Natural killer cell treated with Interleukin-12 subunit alpha and Interleukin-12 subunit beta and Interleukin-15 and Interleukin-18, amount 100 ng/mL, for 72 hours (primary cell): ENCODE measurements at places on chromosomes 11 and 22. TPM values are rescaled to one million over a fixed set of nuclear protein-coding genes. Genes with fewer than 3 reads are reported as not detected.
A peak's percentile ranks its signal among the peaks of the same experiment; 100 is the strongest.

GRCh38 chr11:110095554-110095953 lies 2.4 kb downstream of the ZC3H12C start:
- H3K36me3 ChIP-seq = no peaks in the 10 kb centered on the region
- no peaks in the 10 kb centered on the region for H3K4me1 ChIP-seq
- H3K27ac ChIP-seq = no peak overlapping the region
- H3K4me3 ChIP-seq = no peak overlapping the region
- no peak for DNase-seq

DNA sequence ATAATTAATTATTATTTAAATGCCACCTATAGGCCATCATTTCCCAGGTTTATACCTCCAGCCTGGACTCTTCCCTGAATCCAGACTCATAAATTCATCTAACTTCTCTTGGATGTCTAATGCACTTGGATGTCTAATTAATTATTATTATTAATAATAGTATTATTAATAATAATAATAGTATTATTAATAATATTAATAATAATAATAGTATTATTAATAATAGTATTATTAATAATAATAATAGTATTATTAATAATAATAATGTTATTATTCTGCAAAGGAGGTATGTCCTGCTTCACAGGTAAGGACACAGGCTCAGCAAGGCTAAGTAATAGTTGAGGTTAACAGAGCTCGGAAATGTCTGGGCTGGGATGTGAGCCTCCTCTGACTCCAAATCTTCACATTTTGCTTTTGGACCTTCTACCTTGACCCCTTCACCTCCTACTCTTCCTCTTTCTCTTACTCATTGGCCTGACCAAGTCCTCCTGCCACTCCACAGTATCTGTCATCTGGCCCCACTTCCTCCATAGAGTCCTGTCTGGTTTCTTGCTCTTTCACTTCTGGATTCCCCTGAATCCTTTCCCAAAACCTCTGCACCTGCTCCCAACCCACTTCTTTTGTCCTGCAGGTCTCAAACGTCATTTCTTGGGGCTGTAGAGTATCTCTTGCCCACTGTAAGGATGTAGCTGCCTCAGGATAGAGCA lies 8.0 kb downstream of the RIBC2 start:
- no peaks in the 10 kb centered on the region for H3K36me3 ChIP-seq
- H3K4me1 ChIP-seq = no peaks in the 10 kb centered on the region
- H3K27me3 ChIP-seq = no peaks in the 10 kb centered on the region
- no peak overlapping the region for H3K27ac ChIP-seq
- no peak overlapping the region for H3K4me3 ChIP-seq

Gene C11orf97
- not detected for total RNA-seq

Gene SCGB1D2
- not detected for total RNA-seq

GRCh38 chr11:126607374-126607773 lies 251.9 kb downstream of the ST3GAL4 start:
- H3K36me3 ChIP-seq = no peaks in the 10 kb centered on the region
- peak; percentile 31 for DNase-seq

- H3K27me3 ChIP-seq = peaks cover 11% of the 10 kb centered on the region
- H3K27ac ChIP-seq = no peak overlapping the region
- no peak overlapping the region for H3K4me3 ChIP-seq
- no peaks in the 10 kb centered on the region for H3K4me1 ChIP-seq
- no peaks in the 10 kb centered on the region for H3K36me3 ChIP-seq
These were observed 164.6 kb downstream of the MN1 start for GRCh38 chr22:27636716-27637508.

DNA sequence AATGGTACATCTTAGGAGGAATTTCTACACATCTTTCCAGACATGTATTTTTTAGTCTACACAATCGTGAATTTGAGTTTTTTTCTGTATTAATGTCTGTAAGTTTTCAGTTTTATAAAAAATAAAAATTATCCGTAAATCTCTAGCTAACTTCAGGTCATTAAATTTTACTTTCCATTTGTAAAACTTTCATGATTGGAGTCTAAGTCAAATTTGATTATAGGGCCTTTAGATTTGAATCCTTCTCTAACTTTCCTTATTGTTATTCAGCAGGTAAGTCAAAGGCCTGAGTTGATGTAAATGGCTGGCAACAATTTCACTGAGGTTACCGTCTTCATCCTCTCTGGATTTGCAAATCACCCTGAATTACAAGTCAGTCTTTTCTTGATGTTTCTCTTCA lies at the start of gene OR8I2:
OR8I2 (plus strand) TSS at position 301 of the 400 bp plus-strand sequence; CDS start at position 301, 0 bp downstream.
- no peaks in the 10 kb centered on the region for H3K27me3 ChIP-seq
- no peak within 1 kb of the TSS for H3K4me3 ChIP-seq
- H3K27ac ChIP-seq = no peak within 1 kb of the TSS
- H3K4me1 ChIP-seq = no peaks in the 10 kb centered on the region

Gene OR2AG1
- not detected for total RNA-seq
